H1 (cell line): ENCODE measurements at places on chromosomes 12 and 14. TPM values are rescaled to one million over a fixed set of nuclear protein-coding genes. Genes with fewer than 3 reads are reported as not detected.

The SOX5 gene
- polyA plus RNA-seq: 1.9 and 2.2 TPM in 2 replicates

The NANOG gene
- 31.1 and 53.7 TPM in 2 replicates for polyA plus RNA-seq

The RNASE4 gene
- 3.5 and 3.7 TPM in 2 replicates for polyA plus RNA-seq

GRCh38 chr14:63857466-63858030 is 4.7 kb downstream of the SYNE2 start:
- DNase-seq: no peak

DNA sequence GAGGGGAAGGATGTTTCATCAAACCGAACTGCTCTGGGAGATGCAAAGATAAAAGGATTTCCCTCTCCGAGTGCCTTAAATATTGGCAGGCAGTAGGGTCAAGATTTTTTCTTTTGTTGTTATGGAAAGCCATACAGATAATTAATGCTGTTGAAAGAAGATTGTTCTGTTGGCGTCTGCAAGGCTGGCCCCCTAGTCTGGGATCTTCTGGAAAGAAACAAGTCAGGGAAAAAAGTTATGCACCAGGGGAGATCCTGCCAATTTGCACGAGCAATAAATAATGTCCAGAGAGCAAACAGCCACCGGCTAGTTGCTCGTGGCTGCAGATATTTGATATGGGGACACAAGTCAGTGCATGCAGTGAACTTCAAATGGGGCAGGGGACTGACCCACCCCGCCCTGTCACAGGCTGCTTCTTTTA is 202.1 kb upstream of the MYL2 start:
- DNase-seq: no peak

DNA sequence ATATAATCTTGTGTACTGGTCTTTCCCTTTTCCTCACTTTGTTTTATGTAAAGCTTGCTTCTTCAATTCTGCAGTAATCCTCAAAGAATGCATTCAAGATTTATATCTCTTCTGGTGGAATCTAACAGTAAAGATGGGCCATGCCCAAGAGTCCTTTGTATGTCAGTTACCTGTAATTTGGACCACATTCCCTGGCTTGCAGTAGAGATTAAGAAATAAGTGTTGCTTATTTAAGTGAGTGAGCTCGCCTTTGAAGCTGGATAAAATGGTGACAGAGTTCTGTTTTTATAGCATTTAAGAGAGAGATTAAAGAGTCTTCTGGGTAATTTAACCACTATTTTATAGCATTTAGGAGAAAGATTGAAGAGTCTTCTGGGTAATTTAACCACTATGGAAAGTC is 262.1 kb upstream of the ATP2B1 start:
- no peak for DNase-seq

DNA sequence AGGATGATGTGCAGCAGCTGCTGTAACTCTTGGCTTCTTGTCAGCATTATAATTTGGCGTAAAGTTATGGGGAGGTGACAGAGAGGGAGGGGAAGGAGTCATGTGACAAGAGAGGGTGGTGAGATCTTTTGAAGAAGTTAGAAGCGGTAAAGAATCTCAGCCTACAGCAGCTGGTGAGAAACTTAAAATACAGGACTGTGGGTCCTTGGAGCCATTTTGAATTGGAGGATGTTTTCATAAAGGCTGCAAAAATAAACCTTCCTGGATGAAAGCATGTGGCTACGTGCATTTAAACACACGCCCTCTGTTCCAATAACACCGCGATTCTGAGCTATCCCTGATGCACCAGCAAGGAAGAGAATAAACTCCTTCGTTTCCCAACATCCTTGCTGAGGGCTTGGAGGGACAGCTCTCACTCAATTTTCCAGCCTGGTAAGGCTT is 133.7 kb downstream of the TMEM30B start:
- no peak for DNase-seq

GRCh38 chr14:104323551-104324175 is 185.3 kb downstream of the KIF26A start:
- DNase-seq: no peak

DNA sequence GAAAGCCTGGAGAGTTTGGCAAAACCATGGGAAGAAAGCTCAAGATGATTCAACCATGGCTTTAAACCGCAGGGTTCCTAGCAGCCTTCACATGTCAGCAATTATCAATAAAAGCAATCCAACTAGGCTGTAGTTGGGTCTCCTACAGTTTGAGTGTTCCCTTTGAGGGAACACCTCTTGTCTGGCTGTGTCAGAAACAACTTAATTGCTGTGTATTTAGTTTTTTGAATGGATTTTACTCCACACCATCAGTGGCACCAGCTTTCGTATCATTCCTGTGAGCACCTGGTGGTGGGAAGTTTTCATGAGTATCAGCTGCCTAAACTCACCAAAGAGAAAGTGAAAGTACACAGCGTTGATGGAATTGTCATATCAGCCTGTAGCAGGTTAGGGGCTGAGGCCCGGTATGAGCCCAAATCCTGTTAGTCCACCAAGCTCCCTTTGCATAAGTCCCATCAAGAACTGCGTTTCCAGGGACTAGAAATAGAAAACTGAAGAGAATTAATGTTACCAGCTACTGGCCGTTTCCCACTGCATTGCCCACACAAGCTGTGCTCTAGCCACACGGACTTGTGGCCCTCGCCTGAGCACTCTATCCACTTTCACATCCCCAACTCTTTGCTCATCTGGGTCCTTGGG is 10.9 kb upstream of the IL26 start:
- no peak for DNase-seq
